ENCODE measurements at places on chromosomes 4 and X. TPM values are rescaled to one million over a fixed set of nuclear protein-coding genes. Genes with fewer than 3 reads are reported as not detected.
A peak's percentile ranks its signal among the peaks of the same experiment; 100 is the strongest.

DNA sequence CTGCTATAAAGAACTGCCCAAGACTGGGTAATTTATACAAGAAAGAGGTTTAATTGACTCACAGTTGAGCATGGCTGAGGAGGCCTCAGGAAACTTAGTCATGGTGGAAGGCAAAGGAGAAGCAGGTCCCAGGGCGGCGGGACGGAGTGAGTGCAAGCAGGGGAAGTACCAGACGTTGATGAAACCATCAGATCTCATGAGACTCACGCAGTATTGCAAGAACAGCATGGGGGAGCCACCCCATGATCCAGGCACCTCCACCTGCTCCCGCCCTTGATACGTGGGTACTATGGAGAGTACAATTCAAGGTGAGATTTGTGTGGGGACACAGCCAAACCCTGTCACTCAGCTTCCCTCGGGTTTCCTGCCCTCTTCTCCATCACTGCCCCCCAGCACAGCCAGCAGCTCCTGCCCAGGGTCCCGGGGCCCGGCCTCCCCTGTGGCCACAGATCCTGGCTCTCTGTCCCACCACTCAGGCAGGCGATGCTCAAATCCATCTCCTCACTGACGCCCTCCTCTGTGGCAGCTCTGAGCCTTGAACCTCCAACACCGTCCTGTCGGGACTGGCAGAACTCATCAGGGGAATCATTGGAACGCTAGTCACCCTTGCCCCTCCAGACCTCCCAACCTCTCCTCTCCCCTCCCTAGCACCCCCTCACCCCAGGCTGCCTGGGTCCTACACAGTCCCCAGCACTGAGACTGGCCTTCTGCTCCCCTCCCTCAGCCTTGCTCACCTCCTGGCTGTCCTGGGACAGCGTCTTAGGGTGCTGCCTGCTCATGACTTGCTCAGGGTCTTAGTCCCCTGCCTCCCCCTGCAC lies 37.6 kb downstream of the FGFRL1 start:
- H3K4me3 ChIP-seq: no peak overlapping the region
- H3K36me3 ChIP-seq: no peaks in the 10 kb centered on the region
- peak; percentile 57 for DNase-seq
- no peak overlapping the region for H3K27ac ChIP-seq

NAA11 gene
- not detected for total RNA-seq

- no peaks in the 10 kb centered on the region for H3K27me3 ChIP-seq
- no peak overlapping the region for H3K27ac ChIP-seq
- DNase-seq: no peak
- no peaks in the 10 kb centered on the region for H3K36me3 ChIP-seq
Observed at GRCh38 chr4:61296144-61296543, 96.0 kb downstream of the ADGRL3 start.

PLAC8 gene
- total RNA-seq: 10.3 TPM

- no peaks in the 10 kb centered on the region for H3K36me3 ChIP-seq
- H3K27ac ChIP-seq: no peak overlapping the region
- peak; percentile 6 for DNase-seq
Observed at GRCh38 chrX:80879143-80879542, 69.5 kb upstream of the BRWD3 start.

- no peaks in the 10 kb centered on the region for H3K27me3 ChIP-seq
- no peaks in the 10 kb centered on the region for H3K4me1 ChIP-seq
- no peak overlapping the region for H3K4me3 ChIP-seq
- H3K27ac ChIP-seq: no peak overlapping the region
- no peak for DNase-seq
Observed at GRCh38 chr4:32551943-32552342, 1831.8 kb downstream of the PCDH7 start.

DMP1 gene
- not detected for total RNA-seq

GRCh38 chrX:112997991-112998390 lies 157.4 kb upstream of the AMOT start:
- H3K4me1 ChIP-seq: no peaks in the 10 kb centered on the region
- H3K36me3 ChIP-seq: no peaks in the 10 kb centered on the region
- DNase-seq: no peak
- no peak overlapping the region for H3K27ac ChIP-seq
- H3K27me3 ChIP-seq: peaks cover 2% of the 10 kb centered on the region

- no peaks in the 10 kb centered on the region for H3K36me3 ChIP-seq
- H3K4me1 ChIP-seq: no peaks in the 10 kb centered on the region
- H3K4me3 ChIP-seq: no peak overlapping the region
- H3K27me3 ChIP-seq: no peaks in the 10 kb centered on the region
Observed at GRCh38 chrX:138519296-138519695, 192.2 kb downstream of the FGF13 start.

DNA sequence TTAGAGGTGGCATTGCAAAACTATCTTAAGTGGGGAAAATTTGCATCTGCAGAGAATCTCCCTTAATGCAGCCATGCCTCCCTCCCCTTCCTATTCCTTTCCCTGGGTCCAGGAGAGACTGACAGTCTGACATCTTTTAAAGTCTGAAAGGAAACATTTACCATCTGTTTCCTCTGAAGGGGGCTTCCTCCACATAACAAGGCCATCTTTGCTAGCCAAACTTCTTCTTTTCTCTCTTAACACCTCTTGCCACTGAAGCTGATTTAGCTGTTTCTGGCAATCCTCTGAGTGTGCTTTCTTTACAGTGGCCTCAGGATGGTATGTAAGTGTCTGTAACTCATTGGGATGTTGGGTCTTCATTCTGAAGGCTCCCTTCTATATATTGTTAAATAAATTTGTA lies 34.6 kb upstream of the AADAT start:
- no peak overlapping the region for H3K4me3 ChIP-seq
- DNase-seq: no peak
- no peaks in the 10 kb centered on the region for H3K36me3 ChIP-seq
- no peaks in the 10 kb centered on the region for H3K4me1 ChIP-seq
- H3K27ac ChIP-seq: no peak overlapping the region
- H3K27me3 ChIP-seq: no peaks in the 10 kb centered on the region

GRCh38 chr4:74665346-74665745 lies 129.0 kb downstream of the BTC start:
- H3K27me3 ChIP-seq: no peaks in the 10 kb centered on the region
- DNase-seq: no peak
- H3K36me3 ChIP-seq: no peaks in the 10 kb centered on the region

DNA sequence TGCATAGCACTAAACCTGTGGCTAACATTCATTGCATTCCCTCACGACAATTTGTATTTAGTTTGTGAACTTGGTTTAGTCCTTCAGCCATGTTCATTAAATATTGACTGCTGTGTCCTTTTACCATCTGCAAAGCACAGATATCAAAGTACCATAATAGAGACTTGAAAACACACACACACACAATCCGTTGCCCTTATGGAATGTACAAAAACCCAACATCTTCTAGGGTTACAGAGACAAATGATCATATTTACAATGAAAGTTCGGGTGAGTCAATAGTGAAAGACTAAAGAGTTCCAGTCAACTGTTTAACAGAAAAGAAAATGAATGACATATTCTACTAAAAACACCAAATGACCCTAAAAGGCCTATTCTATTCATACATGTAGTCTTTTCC lies 50.8 kb upstream of the TXK start:
- H3K4me3 ChIP-seq: no peak overlapping the region
- H3K36me3 ChIP-seq: no peaks in the 10 kb centered on the region
- no peaks in the 10 kb centered on the region for H3K27me3 ChIP-seq
- no peak for DNase-seq
- no peaks in the 10 kb centered on the region for H3K4me1 ChIP-seq
- no peak overlapping the region for H3K27ac ChIP-seq

SGMS2 gene
- 67.7 TPM for total RNA-seq

SNCA gene
- total RNA-seq: 8.4 TPM

GABRB1 gene
- total RNA-seq: 0.79 TPM

DNA sequence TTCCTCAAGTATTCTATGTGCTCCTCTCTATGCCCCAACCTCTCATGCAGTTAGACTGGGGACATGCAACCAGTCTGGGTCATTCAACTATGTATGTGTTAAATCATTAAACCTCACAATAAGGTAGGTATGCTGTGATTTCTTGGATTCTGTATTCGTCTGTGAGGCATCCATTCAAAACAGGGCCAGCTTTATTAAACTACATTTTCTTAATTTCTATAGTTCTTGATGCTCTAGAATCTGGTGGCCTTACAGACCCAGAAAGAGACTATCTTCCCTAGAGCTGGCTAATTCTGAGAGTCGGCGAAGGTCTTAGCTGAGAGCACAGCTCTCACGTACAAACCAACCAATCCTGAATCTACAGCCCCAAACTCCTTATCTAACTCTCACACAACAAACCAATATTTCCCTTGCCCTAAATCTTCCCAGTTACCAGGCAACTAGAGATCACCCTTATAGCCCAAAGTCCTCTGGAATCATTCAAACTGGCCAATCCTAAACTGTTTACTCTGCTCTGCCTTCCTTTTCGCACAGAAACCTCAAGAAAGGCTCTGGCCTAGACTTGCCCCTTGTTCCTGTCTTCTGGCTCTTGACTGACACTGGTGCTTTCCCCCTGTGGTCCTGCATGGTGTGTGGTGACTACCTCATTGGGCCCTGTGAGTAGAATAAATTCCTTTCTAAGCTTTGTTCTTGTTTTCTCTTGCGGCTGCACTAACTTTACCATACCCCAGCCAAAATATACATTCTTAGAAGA lies 203.5 kb upstream of the TET2 start:
- H3K4me3 ChIP-seq: no peak overlapping the region
- H3K27ac ChIP-seq: no peak overlapping the region
- peak; percentile 60 for DNase-seq
- H3K4me1 ChIP-seq: no peaks in the 10 kb centered on the region

Measured in kidney (tissue), 22 donors.